GM04503 (cell line): ENCODE measurements at places on chromosomes 6 and 20.

DNA sequence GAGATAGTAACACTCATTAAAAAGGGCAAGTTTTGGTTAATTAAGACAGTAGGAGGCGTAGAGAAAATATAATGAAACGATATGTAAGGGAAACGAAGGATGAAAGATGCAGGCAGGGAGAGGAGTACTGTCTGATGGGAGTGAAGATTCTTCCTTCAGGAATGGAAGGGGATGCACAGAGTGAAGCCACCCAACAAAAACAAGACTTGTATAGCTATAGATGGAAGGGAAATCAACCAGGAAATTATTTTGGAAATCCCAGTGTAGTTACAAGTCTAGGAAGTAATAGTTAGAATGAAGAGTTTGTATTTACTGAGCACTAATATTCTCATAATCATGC is 19.7 kb upstream of the HLA-DRB1 start:
- no peak for DNase-seq

DNA sequence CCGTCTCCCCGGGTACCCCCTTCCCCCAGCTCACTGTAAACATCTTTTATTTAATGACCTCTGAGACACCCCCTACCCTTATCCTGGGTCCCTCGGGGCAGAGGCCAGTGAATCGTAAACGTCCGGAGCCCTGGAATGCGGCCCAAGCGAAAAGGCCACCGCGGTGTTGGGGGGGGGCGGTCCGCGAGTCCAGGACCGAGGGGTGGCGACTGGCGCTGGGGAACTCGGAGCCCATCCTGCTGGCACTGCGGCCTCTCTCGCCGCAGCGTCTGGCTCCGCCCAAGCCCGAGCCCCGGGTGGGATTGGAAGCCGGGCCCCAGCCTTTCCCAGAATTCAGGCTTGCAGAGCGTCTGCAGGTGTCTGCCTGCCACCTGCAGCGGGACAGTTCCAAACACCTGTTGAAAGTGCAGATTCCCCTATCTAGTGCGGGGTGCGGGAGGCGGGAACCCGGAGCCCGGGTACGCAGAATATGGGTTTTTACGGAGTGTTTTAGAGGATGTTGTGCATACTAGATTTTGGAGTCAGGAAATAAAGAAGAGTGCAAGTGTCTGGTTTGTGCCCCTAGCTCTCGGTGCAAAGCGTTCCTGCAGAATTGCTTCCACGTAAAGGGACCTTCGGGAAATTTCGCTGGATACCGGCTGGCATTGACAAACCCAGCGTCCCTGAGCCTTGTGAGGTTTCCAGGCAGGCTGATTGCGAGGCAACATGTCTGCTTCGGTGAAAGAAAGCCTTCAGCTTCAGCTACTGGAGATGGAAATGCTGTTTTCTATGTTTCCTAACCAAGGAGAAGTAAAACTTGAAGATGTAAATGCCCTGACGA is 800 bp downstream of the RWDD2A start:
- no peak for DNase-seq

- DNase-seq = no peak
These were observed at the start of gene HLA-DQB2 for GRCh38 chr6:32763421-32763820. HLA-DQB2 (minus strand) TSS chr6:32763532; CDS start chr6:32763470, 62 bp downstream.

- no peak for DNase-seq
These were observed 259.3 kb downstream of the ERMARD start for GRCh38 chr6:170010665-170011203.

GRCh38 chr20:60262967-60263603 is 304.9 kb downstream of the CDH26 start:
- no peak for DNase-seq

DNA sequence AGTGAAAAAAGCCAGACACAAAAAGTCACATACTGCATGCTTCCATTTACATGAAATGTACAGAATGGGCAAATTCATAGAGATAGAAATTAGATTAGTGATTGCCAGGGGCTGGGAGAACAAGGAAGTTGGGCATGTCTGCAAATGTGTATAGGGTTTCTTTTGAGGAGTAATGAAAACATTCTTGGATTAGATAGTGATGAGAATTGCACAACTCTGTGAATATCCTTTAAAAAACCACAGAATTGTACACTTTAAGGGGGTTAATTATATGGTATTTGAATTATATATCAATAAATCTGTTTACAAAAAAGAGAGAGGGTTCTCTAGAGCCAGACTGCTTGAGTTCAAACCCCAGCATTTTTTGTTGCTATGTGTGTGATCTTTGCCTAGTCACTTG is 188.1 kb downstream of the CDC5L start:
- peak; percentile 14 for DNase-seq

DNA sequence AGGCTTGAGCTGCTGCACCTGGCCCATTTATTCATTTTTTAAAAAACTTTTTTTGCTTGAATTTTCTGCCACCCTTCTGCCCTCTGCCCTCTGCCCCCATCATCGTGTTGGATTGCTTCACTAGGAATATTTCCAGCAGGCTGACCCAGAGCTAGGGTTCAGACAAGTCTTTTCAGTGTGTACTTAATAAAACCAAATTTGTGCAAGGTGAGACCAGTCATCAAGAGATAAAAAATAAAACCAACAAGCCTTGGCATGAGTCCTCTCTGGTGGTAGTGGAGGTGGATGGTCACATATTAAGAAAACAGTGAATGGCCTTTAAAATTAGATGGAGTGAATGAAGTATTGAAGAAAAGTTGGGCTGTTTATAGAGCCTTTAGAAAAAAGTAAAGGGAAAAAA is 239.6 kb downstream of the CDKAL1 start:
- no peak for DNase-seq

DNA sequence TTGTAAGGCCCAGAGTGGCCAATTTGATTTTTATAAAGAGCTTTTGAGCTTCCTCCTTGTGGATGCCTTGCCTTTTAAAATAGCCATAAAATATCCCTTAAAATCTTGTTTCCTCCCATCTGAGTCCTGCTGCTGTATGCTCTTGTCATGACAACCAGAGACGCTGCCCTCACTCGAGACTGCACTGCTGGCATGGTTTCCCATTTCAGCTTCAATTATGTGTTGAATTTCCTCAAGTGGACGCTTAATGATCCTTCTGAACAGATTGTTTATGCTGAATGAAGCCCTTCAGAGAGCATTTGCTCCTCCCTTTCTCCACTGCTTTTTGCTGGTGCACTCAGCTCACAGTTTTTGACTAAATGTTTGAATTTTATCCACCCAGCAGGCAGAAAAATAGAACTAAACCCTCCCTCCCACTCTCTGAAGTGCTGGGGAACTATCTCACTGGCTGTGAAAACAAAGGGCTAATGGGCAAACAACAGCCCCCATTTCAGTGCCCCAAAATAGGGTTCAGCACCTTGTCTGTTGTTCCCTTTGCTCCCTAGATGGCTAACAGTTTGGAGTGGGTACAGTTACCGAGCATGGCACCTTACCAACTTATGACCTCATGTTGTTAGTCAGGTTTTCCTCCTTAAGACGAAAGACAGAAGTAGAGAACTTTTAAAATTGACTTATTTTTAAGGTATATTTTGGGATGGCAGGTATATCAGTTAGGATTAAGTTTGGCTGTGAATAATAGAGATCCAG is 45.5 kb upstream of the RNF8 start:
- no peak for DNase-seq

DNA sequence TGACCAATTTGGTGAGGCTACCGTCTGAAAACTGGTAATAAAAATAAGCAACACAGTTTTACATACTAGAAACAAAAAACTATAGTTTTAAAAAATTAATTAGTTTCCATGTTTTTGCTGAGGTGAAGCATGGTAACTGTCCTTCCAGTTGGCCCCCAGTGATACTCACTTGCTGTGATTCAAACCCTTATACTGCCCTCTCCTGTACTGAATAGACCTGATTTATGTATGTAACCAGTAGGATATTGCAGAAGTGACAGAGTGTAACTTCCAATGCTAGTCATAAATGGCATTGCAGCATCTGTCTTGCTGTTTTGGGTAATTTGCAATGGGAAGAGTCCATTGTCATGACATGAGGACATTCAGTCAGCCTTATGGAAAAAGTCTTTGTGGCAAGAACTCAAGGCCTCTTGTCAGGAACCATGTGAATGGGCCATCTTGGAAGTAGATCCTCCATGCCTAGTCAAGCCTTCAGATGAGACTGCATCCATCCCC is 8.9 kb upstream of the CHD6 start:
- no peak for DNase-seq

- DNase-seq = no peak
These were observed 72.3 kb downstream of the MRPL14 start for GRCh38 chr6:44054721-44055559.

- DNase-seq = no peak
These were observed 29.5 kb upstream of the ELOVL5 start for GRCh38 chr6:53378208-53378607.

GRCh38 chr6:99739526-99739925 is 132.9 kb downstream of the PRDM13 start:
- no peak for DNase-seq

- no peak for DNase-seq
These were observed 208.3 kb downstream of the SYNDIG1 start for GRCh38 chr20:24677626-24678315.

DNA sequence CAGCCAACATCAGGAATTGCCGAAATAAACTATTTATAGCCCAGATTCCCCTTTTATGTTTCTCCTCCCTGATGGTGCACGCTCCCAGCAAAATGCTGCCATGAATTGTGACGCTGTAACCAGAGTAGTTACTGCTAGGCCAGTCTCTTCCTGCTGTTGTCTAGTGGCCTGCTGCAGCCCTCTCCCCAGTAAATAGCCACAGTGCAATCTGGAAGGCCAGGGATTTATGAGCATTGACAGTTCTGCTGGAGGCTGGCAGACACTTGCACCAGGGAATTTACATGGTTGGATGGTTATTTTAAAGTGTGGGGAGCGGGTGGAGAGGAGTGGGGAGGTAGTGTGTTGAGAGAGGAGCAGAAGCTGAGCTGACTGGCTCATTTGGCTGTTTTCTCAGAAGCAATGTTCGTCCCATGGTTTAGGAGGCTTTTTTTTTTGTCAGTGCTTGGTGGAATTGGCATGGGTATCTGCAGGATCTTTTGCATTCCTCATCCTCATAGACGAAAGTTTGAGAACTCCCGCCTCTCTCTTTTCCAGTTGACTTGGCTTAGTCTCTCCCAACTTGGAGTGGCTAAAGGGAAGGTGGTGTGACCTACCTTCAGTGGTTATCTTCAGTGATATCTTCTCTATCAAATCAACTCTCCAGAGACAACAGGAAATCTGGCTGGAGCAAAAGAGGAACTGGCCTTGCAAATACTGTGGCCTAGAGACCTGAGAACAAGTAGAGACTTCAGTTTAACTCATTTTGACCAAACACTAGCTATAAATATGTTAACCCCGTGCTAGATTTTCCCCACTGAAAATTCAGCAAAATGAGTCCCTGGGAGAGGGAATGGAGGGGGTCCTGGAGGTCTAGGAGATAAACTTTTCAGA is 99.3 kb upstream of the VSTM2L start:
- no peak for DNase-seq

DNA sequence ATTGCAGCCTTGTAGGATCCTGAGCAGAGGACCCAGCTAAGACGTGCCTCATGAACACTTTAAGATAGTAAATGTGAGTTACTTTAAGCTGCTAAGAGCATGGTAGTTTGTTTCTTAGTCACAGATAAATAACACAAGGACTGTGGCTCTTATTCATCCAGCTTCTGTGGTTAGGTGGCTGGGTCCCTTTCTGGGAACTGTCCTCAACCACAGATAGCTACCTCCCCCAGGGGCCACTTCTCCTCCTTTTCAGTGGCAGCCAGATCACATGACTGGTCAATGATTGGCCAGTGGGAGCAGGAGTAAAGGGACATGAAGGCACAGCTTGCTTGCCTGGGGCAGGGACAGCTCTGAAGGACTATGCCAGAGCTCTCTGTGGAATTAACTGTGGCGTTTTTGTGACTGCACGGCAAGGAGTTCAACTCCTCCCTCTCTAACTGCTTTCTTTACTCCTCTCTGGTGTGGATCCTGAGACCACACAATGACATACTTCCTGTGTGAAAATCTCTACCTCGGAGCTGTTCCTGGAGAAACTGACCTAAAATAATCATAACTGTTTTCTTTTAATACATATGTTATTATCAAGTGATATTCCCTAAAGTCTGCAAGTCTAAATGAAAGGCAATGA is 76.5 kb downstream of the NRN1 start:
- DNase-seq = no peak
